Heart right ventricle (tissue), 16 donors: ENCODE measurements at places on chromosomes 7 and 10. TPM values are rescaled to one million over a fixed set of nuclear protein-coding genes. Genes with fewer than 3 reads are reported as not detected.

DNA sequence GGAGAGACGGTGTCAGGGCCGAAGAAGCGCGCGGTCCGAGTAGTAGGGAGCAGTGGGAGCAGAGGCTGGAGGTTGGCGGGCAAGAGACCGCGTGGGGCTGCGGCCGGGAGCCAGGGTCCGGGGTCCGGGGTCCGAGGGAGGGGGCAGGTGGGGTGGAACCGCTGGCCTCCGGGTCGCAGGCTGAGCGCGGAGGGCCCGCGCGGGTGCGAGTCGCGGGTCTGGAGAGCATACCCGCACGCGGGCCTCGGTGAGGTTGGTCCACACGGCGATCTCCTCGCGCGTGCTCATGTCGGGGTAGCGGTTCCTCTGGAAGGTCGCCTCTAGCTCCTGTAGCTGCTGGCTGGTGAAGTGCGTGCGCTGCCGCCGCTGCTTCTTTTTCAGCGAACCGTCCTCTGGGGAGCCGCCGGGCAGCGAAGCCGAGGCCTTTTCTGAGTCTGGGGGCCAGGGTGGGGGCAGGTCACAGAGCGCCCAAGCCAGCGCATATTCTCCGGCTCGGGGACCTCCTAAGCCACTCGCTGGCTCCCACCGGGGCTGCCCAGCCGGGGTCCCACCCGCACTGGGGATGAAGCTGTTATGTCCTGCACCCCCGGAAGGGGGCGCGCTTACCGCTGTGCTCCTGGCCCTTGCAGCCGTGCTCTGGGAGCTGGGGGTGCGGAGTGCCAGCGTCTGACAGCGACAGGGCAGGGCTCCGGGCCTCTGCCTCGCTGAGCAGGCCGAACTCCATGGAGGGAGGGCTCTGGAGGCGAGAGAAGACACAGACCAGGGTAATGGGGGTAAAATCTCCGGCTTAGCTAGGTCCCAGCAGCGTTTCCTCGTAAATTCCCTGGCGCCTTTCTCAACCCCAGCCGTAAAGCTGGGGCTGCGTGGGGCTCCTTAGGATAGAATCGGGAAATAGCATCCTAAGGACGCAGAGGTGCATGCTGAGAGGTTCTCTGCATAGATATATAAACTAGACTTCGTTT is 5.5 kb downstream of the ELOVL3 start:
- peak; percentile 20 for DNase-seq

OGDHL gene
- polyA plus RNA-seq: 0.07 TPM

PKD2L1 gene
- not detected for polyA plus RNA-seq

GRCh38 chr10:95290461-95291364 is at the start of gene PDLIM1:
TSS of gene PDLIM1 (minus strand) at chr10:95291003. CDS start at chr10:95290915, 88 bp downstream.
- DNase-seq: peak; percentile 84

DNA sequence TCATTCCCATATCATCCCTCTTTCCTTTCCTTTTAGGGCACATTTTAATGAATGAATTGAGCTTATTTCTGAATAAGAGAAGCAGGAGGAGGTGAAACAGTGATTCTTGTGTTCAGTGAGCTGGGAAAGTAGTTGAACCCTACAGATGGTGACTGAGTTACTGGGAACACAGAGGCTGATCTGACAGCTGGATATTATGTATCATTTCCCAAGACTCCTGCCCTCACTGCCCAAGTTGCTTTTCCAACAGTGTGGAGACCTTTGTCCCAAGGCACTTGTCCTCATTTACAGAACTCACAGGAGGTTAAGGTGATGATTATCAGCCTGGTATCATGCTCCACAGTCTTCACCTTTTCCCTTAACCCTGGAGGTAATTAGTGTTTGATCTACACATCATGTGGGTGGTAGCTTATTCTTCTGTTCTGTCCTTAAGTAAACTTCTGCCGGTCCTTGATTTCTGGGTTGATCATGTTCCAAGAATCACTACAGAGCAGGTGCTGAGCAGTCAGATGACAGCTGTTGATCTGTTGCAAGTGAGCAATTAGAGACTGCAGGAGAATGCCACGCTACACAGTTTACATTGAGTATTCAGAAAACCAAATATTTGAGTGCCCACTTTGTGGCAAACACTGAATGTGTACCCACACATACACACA is 2.6 kb downstream of the PRLHR start:
- DNase-seq: no peak

DNA sequence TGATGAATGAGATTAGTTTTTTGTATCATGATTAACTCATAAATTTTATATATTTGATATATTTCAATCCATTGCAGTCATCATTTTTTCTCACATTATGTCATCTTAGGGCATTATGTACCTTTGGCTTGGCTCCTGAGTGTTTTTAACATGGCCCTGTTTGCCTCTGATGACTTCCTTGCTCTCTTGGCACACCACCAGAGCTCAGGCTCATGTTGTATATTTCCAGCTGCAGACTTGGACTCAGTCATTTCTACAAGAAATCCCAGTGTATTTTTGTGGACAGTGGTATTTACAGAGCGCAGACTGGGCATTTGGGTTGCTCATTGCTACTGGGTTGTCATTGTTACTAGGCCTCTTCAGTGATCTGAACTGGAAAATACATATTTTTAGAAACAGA is 188.5 kb downstream of the ADRA2A start:
- DNase-seq: no peak

MPLKIP gene
- 30.7 TPM for polyA plus RNA-seq

PNLIP gene
- polyA plus RNA-seq: not detected

- no peak for DNase-seq
Measured at GRCh38 chr7:153027904-153028303, 268.4 kb downstream of the ACTR3B start.
